Stimulated activated CD4-positive, alpha-beta T cell treated with anti-CD3 and anti-CD28 coated beads, Interleukin-4, amount 100 ng/mL, for 4 hours (primary cell): ENCODE measurements at places on chromosomes 1 and 21.

GRCh38 chr1:62727656-62728407, 39.6 kb upstream of the DOCK7 start:
- DNase-seq: no peak

DNA sequence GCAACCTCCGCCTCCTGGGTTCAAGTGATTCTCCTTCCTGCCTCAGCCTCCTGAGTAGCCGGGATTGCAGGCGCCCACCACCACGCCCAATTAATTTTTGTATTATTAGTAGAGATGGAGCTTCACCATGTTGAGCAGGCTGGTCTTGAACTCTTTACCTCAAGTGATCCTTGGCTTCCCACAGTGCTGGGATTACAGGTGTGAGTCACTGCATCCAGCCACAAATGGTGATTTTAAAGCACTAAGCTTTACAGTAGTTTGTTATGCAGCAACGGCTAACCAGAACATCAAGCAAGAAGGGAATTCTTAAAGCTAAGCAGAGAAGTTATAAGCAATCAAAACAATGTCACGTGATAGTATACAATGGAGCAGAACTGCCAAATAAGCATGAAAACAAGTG, 65.7 kb downstream of the NVL start:
- DNase-seq: no peak

GRCh38 chr1:31683997-31684396, 19.8 kb downstream of the COL16A1 start:
- DNase-seq: no peak

DNA sequence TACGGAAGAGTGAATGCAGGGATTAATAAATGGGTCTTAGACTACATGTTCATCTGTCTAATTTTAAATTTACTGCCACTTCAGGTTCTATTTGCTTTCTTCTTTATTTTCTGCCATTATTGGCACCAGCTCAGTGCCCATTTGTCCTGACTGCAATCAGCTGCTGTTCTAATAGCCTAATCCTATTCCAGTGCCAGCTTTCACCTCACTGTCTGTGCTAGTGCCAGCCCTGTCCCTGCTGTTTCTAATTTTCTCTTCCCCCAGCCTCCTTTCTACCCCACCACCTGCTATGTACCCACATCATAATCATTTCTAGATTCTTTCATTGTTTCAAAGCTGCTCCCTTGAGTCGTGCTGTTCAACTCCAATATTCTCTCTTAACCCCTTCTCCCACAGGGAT, 86.4 kb downstream of the KCNK1 start:
- no peak for DNase-seq

DNA sequence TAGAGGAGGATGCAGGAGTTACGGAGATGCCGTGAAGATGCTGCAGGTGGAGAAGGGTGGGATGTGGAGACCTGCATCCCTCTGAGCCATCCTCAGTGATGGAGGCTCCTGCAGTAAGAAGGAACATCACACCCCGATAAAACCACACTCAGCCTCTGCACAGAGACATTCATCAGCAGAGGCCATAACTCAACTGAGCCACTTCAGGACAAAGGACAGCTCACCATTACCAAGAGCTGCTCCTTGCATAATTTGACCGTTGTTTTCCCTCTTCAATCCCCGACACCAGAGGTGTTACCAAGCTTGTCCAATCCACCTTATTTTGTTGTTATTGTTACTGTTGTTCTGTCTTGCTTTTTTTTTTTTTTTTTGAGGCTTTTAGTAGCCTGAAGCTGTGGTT, 543.9 kb downstream of the AJAP1 start:
- DNase-seq: no peak

DNA sequence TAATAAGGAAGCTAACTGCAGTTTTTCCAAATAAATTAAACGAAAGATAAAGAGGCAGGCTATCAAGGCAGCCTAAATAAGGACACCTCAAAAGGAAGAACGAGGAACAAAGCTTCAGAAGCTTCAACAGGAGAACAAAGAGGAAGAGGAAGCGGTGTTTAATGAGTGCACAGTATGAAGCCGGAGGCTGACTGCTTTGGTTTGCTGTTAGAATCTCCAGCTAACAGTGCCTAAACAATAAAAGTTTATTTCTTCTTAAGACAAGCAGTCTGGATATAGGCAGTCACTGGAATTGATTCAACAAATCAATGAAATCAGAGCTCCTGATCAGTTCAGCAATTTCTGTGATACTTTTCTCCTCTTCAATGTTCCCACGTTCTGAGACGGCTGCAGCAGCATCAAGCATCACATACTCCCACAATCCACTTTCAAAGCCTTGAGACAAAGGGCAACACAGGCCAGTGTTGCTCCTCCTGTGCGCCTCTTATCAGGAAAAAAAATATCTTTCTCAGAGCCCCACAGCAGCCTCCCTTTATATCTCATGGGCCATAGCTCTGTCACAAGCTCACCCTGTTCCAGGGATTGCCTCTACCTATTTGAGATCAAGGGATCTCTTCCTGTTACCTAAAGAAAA, 365.6 kb upstream of the ST6GALNAC5 start:
- DNase-seq: no peak

DNA sequence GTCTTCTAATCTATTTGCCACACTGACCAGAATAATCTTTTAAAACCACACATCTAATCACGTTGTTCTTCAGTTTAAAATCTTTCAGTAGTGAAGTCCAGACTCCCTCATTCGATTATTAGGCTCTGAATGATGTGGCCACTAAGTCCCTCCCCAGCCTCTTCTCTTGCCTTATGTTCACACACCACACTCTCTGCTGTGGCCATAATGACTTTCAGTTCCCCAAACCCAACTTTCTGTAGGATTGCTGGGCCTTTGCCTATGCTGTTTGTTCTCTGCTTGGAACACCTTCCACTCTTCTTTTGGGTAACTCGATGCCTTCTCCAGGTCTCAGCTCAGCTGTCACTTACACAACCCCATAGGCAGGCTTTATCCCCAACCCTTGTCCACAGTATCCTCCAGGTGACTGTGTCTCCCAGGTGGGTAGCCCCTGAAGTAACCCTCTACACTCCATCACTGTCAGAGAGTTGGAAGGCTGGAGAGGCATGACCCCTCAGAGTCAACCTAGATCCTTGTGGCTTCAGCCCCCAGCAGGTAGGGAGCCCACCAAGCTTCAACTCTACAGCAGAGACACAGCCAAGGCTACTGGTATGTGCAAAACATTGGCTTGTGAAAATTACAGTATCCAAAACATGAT, 8.4 kb upstream of the SLC37A1 start:
- DNase-seq: no peak
